Dermis blood vessel endothelial cell (primary cell): ENCODE measurements at places on chromosomes 5 and 9. TPM values are rescaled to one million over a fixed set of nuclear protein-coding genes. Genes with fewer than 3 reads are reported as not detected.

Gene FRMD3
- total RNA-seq = 3.7 and 6.1 TPM in 2 replicates

Gene HBEGF
- total RNA-seq = 30.6 and 33.4 TPM in 2 replicates

Gene PCDHA9
- under 0.01 TPM in 2 replicates for total RNA-seq

Gene DMRTA1
- under 0.01 and 0.05 TPM in 2 replicates for total RNA-seq

Gene OR2S2
- total RNA-seq = not detected in 2 replicates

Gene KCNT1
- total RNA-seq = not detected in 2 replicates

Gene PHF19
- total RNA-seq = 20.4 and 81.7 TPM in 2 replicates

Gene ANXA2R
- 7.7 and 7.8 TPM in 2 replicates for total RNA-seq

Gene LCP2
- total RNA-seq = 2.4 TPM in 1 of 2 replicates, not detected in the other

Gene RAB3C
- 0.17 and 1.9 TPM in 2 replicates for total RNA-seq

Gene CPLANE1
- 16.1 and 19.7 TPM in 2 replicates for total RNA-seq

Gene FOXD1
- total RNA-seq = 0.05 and 0.17 TPM in 2 replicates

Gene IFNA21
- not detected in 2 replicates for total RNA-seq

Gene FAM221B
- not detected in 2 replicates for total RNA-seq

Gene DND1
- 0.14 and 0.68 TPM in 2 replicates for total RNA-seq

Gene HTR4
- 0.14 TPM in 1 of 2 replicates, not detected in the other for total RNA-seq

Gene BTNL3
- not detected in 2 replicates for total RNA-seq

Gene F2RL2
- under 0.01 and 0.14 TPM in 2 replicates for total RNA-seq

Gene LPAR1
- 0.05 and 0.17 TPM in 2 replicates for total RNA-seq

Gene OTP
- not detected in 2 replicates for total RNA-seq

Gene CCL27
- not detected in 2 replicates for total RNA-seq

Gene C5orf52
- not detected in 2 replicates for total RNA-seq

Gene CAMK4
- total RNA-seq = under 0.01 and 0.28 TPM in 2 replicates

Gene ITK
- total RNA-seq = not detected in 2 replicates

Gene ACOT12
- 0.37 TPM in 1 of 2 replicates, not detected in the other for total RNA-seq

Gene MOCS2
- 24.0 and 24.2 TPM in 2 replicates for total RNA-seq

Gene DNLZ
- 15.4 and 34.5 TPM in 2 replicates for total RNA-seq

Gene PCDH12
- total RNA-seq = 48.2 and 60.9 TPM in 2 replicates

Gene PCDHGA2
- total RNA-seq = 1.4 TPM in 2 replicates

Gene PRELID2
- 22.2 and 27.9 TPM in 2 replicates for total RNA-seq

Gene CDH9
- not detected in 2 replicates for total RNA-seq

Gene UGT3A1
- not detected in 2 replicates for total RNA-seq

Gene QRFP
- total RNA-seq = not detected in 2 replicates

Gene GOLPH3
- total RNA-seq = 65.9 and 85.9 TPM in 2 replicates

Gene C9
- total RNA-seq = 0.34 TPM in 1 of 2 replicates, not detected in the other

Gene STX17
- total RNA-seq = 21.6 and 23.1 TPM in 2 replicates

Gene GMCL2
- total RNA-seq = not detected in 2 replicates

Gene PTPRD
- 3.2 and 16.1 TPM in 2 replicates for total RNA-seq

Gene SVEP1
- total RNA-seq = under 0.01 and 0.05 TPM in 2 replicates

Gene AQP7
- total RNA-seq = not detected in 2 replicates

Gene RGMB
- total RNA-seq = 16.2 and 19.1 TPM in 2 replicates

Gene TLX3
- not detected in 2 replicates for total RNA-seq

Gene SREK1
- 55.8 and 83.4 TPM in 2 replicates for total RNA-seq

Gene MOB3B
- 0.85 and 2.1 TPM in 2 replicates for total RNA-seq

Gene MYOZ3
- total RNA-seq = 0.17 and 0.37 TPM in 2 replicates

Gene LRRC70
- total RNA-seq = 48.4 and 60.8 TPM in 2 replicates

Gene PIP5K1B
- 0.05 TPM in 1 of 2 replicates, not detected in the other for total RNA-seq

Gene CCDC171
- total RNA-seq = 0.68 and 0.98 TPM in 2 replicates

Gene IRGM
- total RNA-seq = not detected in 2 replicates

Gene NELFB
- 55.3 and 83.7 TPM in 2 replicates for total RNA-seq

Gene RASEF
- total RNA-seq = 0.05 and 0.17 TPM in 2 replicates

Gene FOXD4L4
- total RNA-seq = 0.09 and 0.17 TPM in 2 replicates

Gene FUBP3
- total RNA-seq = 27.4 and 38.7 TPM in 2 replicates

Gene BAAT
- total RNA-seq = not detected in 2 replicates

Gene IL13
- total RNA-seq = not detected in 2 replicates

Gene FOXD4L3
- not detected in 2 replicates for total RNA-seq

Gene CYSRT1
- total RNA-seq = 0.17 and 0.37 TPM in 2 replicates

Gene PHYKPL
- 42.9 and 44.2 TPM in 2 replicates for total RNA-seq

Gene LCN1
- total RNA-seq = not detected in 2 replicates
